ENCODE measurements at places on chromosomes 7 and 10.

DNA sequence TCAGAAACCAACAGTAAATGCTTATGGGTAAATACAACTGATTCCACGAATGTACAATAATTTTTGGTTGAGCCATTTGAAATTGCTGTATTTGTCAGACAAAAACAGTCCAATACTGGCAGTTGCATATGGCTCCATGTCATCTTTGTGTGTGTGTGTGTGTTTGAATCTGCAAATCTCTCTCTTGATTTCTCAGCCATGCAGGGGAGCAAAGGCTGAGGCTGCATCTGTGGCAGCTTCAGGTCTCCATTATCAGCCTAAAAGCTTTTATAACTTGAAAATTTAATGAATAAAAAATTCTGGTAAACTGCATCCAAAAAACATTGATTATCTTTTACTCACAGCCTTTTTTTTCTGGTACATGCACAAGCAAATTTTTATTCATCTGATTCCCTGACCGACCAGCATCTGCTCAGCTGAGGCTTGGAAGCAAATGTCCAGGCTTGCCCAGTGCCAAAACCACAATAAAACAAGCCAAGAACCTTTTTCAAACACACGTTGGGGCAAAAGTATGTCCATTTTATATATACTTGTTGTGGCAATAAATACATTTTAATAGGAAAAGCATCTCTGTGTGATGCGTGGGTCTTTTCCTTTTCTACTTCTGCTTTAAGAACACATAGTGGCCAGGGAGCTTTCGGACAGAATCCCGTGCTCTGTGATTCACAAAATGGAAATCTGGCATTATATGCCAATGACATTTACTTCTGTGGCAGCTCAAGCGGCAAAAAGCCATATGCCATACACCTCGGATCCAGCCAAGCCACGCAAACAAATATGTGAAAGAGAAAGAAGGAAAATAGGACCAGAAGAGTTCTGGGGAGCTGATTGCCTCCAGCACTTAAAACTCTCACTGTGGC is 275.6 kb upstream of the AOAH start:
- no peak for ATAC-seq

DNA sequence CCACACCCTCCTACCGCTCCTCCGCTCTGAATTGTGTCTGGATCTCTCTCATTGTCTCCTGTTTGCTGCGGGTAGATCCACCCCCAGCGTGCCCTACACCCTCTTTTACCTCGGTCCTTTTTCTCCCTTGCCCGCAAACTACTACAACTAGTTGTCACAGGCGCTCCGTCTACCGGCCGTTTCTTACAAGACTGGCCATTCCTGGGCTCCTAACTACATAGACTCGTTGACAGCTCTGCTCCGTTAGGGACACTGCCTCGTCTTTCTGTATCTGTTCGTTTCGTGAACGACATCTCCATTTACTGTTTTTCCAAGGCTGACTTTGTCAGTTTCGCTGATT is 786 bp downstream of the TAF3 start:
- no peak for ATAC-seq

- ATAC-seq = no peak
Measured at GRCh38 chr10:109219935-109220605, 703.2 kb downstream of the XPNPEP1 start.

- no peak for ATAC-seq
Measured at GRCh38 chr10:129222436-129222835, 244.6 kb upstream of the MGMT start.

- no peak for ATAC-seq
Measured at GRCh38 chr10:113036619-113037018, 86.6 kb downstream of the TCF7L2 start.

DNA sequence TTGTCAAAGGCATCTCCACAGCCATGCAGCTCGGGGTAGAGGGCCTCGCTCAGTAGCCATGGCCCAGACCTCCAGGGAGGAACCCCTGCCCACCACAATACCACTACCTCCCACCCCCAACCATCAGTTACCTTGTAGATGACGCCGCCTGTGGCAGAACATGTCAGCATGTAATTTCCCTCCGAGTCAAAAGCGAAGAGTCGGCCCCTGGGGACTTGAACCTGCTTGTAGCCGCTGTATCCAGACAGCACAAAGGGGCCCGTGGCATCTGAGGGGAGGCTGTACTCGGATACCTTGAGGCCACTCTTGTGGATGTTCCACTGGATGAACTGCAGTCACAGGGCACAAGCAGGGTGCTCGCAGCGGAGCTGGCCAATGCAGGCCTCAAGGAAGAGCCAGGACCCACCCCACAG is 16.3 kb upstream of the CYREN start:
- no peak for ATAC-seq

All from gastroesophageal sphincter (tissue), 4 donors.